ENCODE measurements at places on chromosomes 16 and 17.
A peak's percentile ranks its signal among the peaks of the same experiment; 100 is the strongest.

- no peak for DNase-seq
Measured at GRCh38 chr16:14011846-14012245, 59.3 kb upstream of the MRTFB start.

DNA sequence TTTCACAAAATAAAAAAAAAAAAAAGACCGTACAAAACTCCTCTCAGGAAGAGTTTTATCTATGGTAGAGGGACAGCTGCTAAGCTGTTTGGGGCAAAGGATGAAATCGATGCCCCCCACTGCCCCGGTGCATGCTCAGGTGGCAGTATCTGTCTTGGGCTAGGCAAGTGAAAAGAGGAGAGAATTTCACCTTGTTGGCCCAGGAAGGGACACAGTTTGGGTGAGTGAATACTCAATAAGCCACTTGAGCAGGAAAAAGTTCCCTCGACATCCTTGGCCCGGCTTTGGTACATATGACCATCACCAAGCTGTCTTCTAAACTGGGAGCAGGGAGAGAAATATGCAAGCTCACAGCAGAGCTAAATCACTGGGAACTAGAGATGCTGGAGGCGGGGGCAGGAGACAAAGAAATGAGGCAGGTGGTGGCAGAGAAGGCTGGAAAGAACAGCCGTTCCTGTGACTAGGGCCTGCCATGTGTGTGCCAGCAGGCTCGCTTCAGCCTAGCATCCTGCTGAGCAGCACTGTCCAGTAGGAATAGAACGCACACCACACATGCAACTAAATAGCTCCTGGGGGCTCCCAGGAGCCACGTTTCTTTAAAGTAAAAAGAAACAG, 8.2 kb upstream of the EIF1 start:
- no peak for DNase-seq

GRCh38 chr16:79310710-79311109, 289.8 kb downstream of the MAF start:
- no peak for DNase-seq

- no peak for DNase-seq
Measured at GRCh38 chr17:17127730-17128291, 78.3 kb downstream of the PLD6 start.

DNA sequence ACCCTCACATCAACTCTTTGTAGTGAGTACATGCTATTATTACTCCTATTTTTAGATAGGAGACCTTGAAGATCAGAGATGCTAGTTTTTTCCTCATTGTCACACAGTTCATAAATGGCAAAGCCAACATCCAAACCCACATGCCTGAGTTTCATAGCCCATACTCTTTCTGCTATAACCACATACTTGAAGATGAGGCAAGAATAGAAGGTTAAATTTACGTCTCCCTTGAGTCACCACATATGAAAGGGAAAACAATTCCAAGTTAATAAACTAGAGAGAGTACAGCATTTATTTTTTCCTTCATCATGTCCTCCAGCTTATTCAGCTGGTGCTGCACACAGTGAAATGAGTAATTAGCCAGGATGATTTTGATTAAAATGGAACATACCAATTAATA, 23.7 kb downstream of the NUDT7 start:
- DNase-seq, result no peak

DNA sequence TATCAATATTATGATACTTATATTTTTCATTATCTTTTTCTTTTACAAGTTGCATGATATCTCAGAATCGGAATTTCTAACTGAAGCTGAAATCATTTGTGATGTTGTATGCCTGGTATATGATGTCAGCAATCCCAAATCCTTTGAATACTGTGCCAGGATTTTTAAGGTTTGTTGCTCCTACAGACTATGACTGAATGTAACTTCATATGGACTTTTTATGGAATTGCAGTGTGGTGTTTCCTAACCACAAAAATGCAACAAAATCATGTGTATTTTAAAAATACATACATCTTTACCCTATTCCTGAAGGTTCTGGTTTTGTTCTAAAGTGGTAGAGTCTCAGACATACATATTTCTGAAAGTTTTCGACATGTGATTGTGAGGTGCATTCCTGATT, 58.8 kb upstream of the RHBDL3 start:
- DNase-seq, result no peak

GRCh38 chr16:83803811-83804210, 4.0 kb upstream of the HSBP1 start:
- DNase-seq, result no peak

DNA sequence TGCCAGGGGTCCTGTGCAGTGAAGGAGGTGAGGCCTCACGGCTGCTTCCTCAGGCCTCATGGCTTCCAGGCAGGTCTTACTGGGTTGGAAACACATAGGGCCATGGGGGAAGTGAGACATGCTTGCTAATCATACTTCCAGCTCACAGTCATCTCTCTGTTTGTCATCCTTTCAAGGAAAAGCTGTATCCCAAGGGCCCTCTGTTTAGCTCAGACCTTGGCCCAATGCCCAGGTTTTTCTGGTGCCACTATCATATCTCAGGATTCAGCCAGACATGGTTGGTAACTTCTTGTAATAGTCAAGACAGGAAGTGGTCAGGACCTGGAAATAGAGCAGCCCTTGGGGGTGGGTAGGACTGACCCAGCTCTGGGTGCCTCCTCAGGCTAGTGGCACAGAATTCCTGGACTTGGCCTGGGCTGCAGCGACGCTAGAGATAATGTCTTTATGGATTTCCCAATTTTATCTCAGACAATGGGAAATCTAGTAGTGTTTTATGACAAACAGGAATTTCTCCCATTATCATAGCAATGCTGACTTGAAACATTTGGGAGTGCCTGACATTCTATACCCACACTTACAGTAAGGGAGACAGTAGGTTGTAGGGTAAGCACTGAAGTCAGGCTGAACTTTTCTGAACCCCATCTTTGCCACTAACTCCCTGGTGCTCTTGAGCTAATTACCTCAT, 13.5 kb upstream of the ITGB3 start:
- peak; percentile 94 for DNase-seq

DNA sequence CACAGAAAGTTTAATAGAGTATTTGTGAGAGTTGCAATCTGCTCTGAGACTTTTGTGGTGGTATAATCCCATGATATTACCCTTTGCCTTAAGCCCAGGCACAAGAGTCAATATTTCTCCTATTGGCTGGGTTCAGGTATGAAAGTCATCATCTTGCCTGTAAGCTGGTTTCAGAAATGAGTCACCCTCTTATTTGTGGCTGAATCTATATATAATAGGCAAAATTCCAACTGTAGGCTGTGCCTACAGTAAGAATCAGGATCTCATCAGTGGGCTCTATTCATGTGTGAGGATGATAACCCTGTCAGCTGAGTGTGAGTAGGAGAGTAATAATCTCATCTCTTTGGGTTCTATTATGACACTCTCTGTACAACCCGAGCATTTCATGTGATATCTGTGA, 2103.1 kb downstream of the TP53TG3F start:
- DNase-seq, result no peak

DNA sequence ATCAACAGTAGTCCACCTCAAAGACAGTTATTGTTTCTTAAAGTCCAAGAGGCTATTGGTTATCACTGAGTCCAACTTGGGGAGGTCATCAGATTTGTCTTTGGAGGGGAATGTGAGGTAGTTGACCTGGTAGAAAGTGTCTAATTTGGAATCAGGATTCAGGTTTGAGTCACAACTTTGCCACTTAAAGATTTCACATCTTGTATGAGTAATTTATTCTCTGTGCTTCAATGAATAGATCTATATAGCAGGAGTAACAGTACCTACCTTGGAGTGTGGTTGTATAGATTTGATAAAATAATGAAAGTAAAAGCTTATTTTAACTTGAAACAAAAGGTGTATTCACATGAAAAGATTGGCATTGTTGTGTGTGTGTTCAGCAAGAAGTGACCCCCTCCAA, 119.3 kb upstream of the TBX2 start:
- no peak for DNase-seq

GRCh38 chr17:41967921-41968578, 1.5 kb downstream of the CNP start:
- no peak for DNase-seq

DNA sequence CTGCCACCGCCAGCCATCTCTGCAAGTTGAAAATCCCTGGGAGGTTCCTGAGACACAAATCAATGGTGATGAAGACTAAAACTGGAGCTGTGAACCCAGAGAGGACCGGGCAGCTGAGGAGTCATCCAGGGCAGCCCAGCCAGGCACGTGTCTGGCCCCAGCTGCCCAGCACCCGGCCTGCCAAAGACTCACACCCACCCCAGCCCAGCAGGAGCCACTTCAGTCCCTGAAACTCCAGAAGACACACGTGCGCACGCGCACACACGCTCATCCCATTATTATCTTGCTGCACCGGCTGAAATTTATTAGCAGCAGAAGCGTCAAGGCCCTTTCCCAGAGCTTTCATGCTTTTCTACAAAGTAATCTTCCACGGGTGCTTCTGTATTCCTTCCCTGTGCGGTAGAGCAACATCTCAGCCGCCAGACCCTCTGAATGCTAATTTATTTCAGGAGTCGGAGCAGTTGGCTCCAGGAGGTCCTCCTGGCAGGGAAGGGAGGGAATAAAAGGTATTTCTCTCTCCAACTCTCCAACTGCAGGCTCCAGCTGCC, 59.8 kb upstream of the RBFOX3 start:
- DNase-seq, result no peak

DNA sequence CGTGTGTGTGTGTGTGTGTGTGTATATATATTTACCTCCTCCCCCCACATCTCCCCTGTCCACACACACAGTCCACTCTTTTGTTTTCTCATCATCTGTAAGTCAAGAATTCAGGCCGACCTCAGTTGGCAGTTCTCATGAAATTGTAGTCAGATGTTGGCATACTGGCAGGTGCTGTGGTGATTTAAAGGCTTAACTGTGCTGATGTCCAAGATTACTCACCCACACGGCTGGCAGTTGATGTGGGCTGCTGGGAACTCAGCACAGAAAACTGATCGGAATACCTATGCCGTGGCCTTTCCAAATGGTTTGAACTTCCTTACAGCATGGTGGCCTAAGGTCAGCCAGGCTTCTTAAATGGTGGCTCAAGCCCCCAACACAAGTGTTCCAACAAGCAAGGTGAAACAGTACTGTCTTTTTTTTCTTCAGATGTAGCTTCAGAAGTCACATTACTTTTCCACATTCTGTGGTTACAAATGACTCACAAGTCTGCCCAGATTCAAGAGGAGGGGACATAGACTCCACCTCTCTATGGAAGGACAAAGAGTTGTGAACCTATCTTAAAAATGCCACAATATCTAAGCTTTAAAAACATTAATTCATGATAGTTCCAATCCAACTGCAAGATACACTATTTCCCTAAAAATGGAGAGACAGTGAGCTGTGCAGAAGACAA, 198.5 kb upstream of the HS3ST4 start:
- DNase-seq, result no peak

GRCh38 chr16:74896389-74897370, 88.2 kb downstream of the WDR59 start:
- no peak for DNase-seq

DNA sequence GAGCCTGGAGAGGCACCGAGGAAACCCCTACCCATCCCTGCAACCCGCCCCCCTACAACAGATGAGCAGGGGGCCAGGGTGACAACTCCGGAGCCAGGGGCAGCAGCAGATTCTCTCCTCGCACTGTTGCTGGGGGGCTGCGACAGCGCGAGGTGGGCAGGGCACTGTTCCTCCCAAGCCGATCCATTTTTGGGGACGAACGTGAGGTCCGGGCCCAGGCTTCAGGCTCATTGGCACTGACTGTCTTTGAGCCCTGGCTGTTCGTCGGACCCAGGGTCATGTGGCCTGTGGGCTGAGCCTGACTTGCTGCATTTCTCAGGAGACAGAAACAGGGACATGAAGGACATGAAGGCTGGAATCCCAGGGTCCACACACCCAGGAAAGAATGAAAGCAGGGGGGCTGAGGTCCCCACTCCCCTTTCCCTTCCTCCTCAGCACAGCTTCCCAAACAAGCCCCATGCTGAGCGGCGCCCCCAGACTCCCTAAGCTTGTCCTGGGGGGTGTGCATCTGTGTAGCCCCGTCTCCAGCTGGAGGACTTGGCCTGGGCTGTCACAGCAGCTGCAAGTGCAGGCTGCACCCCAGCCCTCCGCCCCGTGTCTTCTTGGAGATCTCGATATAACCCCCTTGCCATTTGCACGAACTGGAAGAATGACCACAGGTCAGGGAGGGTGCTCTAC, 18.7 kb downstream of the CEP295NL start:
- DNase-seq, result no peak

GRCh38 chr17:10907370-10907769, 69.5 kb upstream of the PIRT start:
- no peak for DNase-seq

DNA sequence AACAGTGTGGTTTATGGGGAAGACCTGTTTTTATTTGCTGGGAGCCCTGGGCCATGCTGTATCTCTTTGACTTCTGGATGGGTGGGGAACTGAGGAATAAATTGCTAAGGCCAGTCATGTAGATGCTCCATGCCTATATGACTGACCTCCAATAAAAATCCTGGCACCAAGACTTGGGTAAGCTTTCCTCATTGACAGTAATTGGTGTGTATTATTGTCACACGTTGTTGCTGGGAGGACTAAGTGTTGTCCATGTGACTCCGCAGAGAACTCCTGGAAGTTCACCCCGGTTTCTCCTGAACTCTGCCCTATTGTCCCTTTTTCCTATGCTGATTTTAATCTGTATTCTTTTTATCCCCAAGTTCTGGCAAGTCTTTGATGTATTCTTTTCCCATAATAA, 33.4 kb upstream of the USP22 start:
- no peak for DNase-seq

- no peak for DNase-seq
Measured at GRCh38 chr16:47873434-47873833, 282.4 kb downstream of the ABCC12 start.

DNA sequence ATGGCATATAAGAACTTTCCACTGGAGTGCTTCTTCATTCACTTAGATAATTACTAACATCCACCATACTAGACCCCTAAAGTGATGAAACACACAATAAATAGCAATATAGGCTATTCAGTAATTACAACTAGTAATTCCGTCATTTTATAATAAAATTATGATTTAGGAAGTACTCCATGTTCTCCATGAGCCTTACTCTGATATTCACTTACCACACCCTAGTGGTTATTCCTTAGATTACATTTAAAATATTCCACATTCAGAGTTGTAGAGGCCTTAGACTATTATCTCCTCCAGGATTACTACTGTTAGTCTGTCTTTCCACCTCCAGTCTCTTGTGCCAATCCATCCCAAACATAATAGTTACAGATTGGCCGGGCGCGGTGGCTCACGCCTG, 62.4 kb downstream of the STH start:
- no peak for DNase-seq

- no peak for DNase-seq
Measured at GRCh38 chr17:48441231-48441711, 11.3 kb upstream of the SKAP1 start.

DNA sequence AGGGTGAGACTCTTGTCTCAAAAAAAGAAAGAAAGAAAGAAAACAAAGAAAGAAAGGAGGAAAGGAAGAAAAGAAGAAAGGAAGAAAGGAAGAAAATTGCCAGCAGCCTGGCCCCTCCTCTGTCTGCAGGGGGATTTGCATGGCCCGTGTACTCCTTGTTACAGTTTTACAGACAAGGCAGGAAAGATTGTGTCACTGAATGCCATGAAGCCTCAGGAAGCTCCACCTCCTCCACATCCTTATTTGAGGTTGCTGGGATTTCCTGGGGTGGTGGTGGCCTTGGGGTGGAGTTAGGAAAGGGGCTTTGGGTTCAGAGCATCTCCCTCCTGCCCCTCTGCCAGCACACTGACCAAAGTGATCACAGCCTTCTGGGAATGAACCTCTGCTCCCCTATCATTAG, 23.6 kb downstream of the CFAP20 start:
- DNase-seq, result no peak

- DNase-seq, result peak; percentile 89
Measured at GRCh38 chr17:8359769-8360168, 16.7 kb downstream of the KRABD2 start.

- DNase-seq, result peak; percentile 63
Measured at GRCh38 chr17:77118251-77118928, 22.4 kb upstream of the SEC14L1 start.

GRCh38 chr17:38922538-38923297, 2.7 kb upstream of the LASP1NB start:
- DNase-seq, result no peak

Measured in foreskin keratinocyte (primary cell).